ENCODE measurements at places on chromosomes 16 and 17.
A peak's percentile ranks its signal among the peaks of the same experiment; 100 is the strongest.

DNA sequence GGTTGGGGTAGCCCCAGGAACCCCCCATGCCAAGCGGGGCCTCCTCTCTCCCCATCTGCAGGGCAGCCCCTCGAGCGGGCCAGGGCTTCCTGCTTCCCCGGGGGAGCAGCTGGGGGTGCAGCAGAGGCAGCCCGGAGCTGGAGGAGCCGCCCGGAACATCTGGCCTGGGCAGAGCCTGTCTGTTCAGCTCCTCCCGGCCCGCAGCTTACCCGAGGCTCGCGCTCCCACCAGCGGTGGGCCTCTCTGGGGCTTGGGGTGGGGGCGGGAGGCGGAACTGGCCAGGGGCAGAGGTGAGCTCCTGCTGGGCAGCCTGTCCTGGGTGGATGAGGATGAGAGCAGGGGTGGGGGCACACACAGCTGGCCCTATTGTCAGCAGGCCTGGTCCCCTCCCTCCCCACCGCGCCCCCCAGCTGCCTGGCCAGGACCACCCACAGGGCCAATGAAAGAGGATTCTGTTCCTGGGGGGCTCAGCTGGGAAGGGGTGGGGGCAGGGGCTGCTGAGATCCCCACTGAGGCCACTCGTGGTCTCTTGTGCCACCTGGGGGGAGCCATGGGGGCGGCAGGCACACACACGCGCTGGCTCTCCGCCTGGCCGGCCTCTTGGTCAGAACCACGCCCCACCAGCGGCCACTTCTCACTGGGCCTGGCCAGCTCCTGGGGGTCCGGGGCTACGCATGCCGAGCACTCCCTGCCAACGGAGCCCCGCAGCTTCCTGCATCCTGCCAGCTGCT is 34.7 kb downstream of the BAHCC1 start:
- no peak for DNase-seq

DNA sequence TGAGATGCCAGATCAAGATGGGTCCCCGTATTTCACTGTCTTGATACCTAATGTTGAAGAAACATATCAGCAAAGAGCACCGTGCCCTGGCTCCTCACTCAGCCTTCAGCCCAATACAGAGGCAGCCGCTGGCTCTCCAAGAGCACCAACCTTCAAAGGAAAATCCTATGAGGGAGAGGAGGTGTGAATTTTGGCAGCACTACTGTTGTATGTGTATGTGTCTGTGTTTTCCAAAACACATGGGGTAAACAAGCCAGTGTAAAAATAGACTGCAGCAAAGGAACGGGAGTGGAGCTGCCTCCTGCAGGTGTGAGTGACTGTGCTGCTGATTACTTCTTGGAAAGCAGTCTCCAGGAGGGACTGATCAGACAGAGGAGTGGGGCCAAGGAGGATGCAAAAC is 194.0 kb upstream of the CDH5 start:
- no peak for DNase-seq

DNA sequence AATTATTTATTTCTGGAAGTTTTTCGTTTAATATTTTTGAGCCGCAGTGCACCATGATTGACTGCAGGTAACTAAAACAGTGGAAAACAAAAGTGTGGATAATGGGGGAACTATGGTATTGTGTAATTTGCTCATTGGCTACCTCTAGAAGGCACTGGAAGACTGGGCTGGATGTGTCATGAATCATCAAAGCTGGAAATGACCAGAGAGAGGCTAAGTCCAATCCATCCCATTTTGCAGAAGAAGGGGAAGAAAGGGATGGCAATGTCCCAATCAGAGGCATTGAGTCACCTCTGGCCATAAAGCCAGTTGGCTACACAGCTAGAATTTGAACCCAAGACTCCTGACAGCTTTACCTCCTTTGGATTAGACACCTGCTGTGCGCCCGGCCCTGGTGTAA is 29.3 kb downstream of the GLP2R start:
- no peak for DNase-seq

DNA sequence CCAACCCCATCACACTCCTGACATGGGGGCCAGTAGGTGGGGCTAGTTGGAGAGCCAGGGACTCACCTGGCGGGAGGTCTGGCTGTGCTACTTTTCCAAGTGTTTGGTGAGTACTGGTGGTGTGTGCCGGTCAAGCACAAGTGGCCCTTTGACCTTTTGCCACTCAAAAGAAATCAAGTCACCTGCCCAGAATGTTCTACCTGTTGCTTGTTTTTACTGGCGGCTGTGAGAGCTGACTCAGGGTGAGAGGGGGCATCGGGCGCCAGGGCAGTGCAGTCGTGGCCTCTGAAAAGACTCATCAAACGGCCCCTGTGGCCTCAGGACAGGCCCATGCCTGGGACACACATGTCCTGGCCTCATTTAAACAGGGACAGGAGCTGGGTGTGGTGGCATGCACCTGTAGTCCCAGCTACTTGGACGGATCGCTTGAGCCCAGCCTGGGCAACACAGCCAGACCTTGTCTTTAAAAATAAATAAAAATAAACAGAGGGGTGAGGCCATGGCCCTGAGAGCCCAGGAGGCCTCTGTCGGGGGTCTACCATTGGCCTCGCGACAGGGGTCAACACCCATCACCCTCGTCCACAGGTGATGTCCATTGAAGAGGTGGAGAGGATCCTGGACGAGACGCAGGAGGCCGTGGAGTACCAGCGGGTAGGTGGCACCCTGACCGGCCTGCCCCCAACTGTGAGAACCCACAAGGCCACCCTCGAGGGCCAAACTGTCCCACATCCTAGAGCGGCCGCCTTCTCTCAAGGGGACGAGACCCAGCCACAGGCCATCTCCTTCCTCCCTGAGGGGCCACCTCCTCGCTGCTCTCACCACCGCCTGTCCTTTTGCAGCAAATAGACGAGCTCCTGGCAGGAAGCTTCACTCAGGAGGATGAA is 5.0 kb downstream of the CHMP6 start:
- no peak for DNase-seq

GRCh38 chr17:40309031-40309948 is at the start of gene RARA:
Gene RARA, plus strand, starts transcription at chr17:40309180. Its CDS starts 22,039 bp downstream, at chr17:40331219.
- peak; percentile 77 for DNase-seq

Measured in GM13976 (cell line).